ENCODE measurements at places on chromosomes 3 and 15.

DNA sequence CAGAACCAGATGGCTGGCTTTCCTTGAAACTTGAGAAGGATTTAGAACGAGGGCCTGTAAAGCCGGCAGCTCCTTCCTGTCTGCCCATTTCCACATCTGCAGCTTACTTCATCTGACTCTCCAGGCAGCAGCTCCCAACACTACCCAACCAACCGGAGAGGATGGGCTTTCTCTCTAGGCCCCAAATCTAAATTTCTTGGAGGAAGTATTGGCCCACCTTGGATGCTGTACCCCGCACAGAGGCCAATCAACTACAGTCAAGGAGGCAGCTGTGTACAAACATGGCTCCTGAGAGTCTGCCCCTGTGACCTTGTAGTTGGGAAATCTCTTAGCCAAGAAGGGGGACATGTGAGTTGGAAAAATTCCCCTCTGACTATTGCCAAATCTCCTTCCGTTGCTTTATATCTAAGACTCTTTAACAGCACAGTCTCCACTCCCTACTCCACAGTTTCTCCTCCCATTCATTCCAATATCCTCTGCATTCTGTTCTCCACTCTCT lies 8.0 kb upstream of the ACAP2 start:
- DNase-seq: no peak

- DNase-seq: no peak
Observed at GRCh38 chr3:33473813-33474212, 33.6 kb upstream of the UBP1 start.

- DNase-seq: no peak
Observed at GRCh38 chr3:26292780-26293179, 329.8 kb upstream of the LRRC3B start.

DNA sequence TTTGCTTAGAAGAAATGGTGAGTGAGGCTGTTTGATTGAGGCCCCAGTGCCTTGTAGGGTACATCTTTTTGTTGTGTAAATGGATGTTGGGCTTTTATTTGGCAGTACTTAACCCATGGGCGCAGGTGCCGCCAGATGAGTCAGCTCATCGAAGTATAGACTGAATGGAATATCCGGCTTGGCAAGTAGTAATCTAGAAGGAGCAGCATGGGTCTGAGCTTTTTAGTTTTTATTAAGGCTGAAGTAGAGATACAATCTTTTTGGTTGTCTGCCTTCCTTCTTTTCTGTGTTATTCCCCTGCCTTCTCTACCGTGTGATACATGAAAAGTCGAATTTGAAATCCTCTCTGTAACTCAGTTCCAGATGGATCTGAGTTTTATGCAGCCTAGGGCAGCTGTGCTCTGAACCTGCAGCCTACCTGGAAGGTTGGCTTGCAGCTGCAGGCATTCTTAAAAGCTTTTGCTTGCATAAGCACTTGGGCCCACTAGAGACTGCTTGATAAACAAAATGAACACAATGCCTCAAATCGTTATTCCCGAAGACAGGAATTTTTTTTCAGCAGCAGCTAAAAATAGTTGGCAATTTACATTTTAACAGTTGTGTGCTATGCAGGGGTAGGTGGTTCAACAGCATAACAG lies 177.5 kb upstream of the CGNL1 start:
- no peak for DNase-seq

DNA sequence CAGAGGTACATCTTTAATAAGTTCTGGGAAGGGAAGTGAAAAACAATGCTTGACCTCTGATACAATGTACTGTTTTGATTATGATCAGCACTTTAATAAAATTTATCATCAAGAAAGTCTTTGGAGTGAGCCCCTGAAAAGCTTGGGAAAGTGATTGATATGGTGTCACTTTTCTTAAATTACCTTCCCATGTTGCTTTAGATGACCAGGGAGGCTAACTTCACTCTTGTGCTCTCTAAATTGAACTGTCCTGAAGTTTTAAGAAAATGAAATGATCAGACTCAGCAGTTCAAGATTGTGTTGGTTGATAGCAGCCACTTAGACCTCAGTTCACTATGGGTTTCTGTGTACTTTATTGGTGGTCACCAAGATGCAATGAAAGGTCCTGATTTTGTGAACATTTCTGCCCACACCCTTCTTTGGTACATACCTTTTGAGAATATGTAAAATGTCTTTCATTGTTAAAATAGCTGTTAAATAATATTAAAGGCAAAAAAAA lies 15.7 kb downstream of the TGFBR2 start:
- DNase-seq: no peak
